Activated CD4-positive, alpha-beta T cell treated with anti-CD3 and anti-CD28 coated beads, Interleukin-2, Interleukin-6, amounts not matched to agents 100 ng/mL and 50 ng/mL, durations not matched to agents 16 hours and 8 hours (primary cell): ENCODE measurements at places on chromosomes 6 and 20.

DNA sequence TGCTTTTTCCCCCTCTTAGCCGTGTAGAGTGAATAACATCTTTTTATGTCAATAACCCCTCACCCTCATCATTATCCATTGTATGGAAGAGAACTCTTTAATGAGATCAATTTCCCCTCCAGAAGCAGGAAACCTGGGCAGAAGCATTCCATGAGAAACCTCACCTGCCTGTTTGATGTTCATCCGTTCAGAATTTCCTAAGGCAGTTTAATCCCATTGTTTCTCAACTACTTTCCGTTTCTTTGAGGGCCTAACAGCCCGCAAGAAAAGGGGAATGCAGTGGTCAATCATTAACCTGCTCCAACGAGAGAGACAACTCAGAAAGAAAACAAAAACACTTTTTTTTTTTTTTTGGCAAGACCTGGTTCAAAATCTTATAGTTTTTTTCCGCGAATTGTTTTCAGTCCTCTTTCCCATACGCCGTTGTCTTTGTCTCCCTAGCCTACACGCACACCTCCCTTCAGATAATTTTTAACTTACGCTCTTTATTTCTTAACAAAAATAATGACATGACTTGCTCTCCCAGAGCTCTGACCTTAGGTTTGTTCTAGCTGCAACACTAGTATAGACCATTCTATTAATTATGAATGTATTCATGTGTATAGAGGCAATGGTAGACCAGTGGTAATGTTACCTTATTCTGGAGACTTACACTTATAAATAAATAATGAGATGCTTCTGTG lies 25.6 kb upstream of the ID4 start:
- DNase-seq = no peak

GRCh38 chr20:9160757-9161156 lies 91.9 kb downstream of the PLCB4 start:
- no peak for DNase-seq

DNA sequence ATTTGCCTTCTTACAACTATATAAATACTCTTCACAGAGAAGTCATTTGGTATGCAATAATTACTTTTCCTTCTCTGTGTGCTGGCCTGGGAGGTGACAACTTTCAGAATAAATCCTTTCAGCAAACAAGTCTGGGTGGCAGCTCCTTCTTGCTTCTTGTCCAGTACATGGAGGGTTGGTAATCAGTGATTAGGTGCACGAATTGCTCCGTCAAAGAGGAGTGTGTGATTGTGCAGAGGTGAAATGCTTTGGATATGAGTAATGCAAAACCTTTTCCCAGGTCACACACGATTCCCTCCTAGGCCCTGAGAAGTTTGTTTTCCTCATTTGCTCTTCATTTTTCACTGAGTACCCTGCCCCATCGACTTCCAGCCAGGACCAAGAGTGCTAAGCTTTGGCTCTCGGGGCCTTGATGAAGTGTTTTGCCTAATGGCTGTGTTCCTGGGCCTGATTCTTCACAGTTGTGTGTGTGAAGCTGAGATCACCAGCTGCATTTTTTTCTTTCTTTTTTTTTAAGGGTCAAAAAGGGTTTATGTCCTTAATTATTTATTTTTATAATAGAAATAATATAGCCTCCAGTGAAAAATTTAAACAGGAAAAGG lies 216.5 kb downstream of the ZMYND8 start:
- DNase-seq = no peak

- peak; percentile 30 for DNase-seq
These were observed 287.6 kb downstream of the PHF3 start for GRCh38 chr6:63923139-63923739.

DNA sequence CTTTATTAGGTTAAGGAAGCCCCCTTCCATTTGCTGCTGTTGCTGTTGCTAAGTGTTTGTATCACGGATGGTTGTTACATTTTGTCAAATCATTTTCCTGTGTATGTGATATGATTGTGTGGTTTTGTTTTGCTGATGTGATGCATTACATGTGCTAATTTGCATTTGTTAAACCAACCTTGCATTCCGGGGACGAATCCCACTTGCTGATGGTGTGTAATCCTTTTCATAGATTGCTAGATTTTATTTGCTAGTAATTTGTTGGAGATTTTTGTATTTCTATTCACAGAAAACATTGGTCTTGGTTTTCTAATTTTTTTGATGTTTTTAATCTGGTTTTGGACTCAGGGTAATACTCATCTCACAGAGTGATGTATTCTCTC lies 167.8 kb downstream of the WDR27 start:
- no peak for DNase-seq

DNA sequence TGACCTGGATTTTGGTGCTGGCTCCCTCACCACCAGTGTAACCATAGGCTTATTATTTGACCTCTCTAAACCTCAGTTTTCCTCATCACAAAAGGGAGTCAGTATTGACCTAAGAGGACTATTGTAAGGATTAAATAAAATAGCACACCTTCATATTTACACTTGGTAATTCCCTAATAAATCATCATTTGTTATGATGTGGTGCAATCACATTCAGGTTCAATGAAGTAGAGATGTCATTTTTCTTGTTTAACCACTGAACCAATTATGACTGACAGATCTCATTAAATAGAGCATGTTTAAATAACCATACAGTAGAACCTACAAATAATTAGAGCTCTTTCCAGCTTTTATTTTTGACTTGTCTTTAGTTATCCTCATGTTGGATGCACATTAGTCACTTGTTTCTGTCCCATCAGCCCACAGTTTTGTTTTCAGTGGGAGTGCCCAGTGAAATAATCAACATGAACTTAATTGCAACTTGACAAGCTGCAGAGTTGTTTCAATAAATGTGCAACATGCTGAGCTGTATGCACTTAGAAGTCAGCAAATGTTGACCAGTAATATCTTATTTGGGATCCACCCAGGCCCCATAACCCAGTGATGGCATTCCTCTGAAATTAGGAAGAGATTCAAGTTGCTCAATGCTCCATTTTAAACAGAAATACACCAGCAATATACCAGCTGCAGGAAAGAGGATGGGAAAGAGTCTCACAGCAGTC lies 451.7 kb upstream of the MARCKS start:
- no peak for DNase-seq

DNA sequence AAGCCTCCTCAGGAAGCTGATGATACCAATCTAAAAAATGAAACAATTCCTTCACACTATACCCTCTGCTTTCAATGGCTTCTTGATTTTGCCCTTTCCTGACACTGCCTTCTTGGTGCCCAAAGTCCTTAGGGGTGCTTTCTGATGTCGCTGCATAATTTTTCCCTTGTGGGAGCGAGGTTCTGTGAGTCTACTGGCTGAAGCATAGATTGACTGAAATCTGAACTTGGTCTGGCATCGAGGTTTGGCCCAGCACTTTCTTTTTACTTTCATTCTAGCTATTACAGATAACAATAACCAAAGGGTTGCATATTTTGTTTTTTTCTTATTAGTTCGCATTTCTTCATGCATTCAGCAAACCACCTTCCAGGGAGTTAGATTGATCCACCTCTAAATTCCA lies 65.8 kb downstream of the E2F3 start:
- peak; percentile 45 for DNase-seq

GRCh38 chr6:118786596-118787453 lies 107.1 kb upstream of the ASF1A start:
- no peak for DNase-seq

DNA sequence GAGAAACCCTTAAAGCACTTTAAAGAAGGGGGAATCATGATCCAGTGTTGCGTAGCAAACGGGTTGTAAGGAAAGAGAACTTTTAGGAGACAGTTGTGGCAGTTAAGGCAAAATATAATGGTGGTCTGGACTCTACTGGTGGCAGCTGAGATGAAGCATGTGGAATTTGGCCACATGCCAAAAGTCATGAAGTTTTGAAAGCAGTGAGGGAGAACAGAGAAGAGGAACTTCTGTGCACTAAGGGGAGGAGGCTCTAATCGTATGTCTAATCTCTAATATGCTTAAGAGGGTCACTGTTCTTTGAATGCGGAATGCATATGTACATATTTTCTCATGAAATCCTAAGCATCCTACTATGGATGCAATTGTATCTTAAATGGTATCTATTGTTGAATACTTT lies 91.5 kb downstream of the RIMS1 start:
- DNase-seq = no peak

DNA sequence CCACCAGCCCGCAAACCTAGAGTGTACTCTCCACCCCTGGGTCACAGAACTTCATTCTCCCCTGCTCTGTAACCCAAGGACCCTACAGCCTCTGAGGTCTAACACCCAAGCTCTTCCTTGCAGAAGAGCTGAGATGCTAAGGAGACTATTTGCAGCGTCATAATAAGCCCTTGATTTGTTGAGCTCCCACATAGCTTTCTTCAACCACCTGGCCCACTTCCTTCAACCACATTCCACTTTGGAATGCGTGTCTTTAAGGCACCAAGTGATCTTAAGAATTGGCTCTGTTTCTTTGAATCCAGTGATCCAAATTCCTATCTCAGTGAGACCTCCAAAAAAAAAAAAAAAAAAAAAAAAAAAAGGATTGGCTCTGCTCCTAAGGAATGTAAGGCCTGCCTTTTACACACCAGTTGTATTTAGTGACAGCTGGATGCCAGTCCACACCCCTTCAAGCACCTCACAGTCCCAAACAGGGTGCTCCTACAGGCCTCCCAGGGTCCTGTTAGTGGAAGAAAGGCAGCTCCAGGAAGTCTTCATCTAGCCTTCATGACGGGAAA lies 106.2 kb downstream of the UBE3D start:
- DNase-seq = no peak

DNA sequence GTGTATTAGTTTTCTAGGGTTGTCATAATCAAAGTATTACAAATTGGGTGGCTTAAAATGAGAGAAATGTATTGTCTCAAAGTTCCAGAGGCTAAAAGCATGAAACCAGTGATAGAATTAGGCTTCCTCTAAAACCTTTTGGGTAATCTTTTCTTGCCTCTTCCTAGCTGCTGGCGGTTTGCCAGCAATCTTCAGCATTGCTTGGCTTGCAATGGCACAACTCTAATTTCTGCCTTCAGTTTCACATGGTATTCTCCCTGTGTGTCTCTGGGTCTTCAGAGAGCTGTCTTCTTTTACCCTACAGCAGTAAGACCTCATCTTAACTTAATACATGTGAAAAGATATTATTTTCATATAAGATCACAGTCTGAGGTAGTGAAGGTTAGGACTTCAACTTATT lies 479.1 kb upstream of the GJE1 start:
- no peak for DNase-seq

DNA sequence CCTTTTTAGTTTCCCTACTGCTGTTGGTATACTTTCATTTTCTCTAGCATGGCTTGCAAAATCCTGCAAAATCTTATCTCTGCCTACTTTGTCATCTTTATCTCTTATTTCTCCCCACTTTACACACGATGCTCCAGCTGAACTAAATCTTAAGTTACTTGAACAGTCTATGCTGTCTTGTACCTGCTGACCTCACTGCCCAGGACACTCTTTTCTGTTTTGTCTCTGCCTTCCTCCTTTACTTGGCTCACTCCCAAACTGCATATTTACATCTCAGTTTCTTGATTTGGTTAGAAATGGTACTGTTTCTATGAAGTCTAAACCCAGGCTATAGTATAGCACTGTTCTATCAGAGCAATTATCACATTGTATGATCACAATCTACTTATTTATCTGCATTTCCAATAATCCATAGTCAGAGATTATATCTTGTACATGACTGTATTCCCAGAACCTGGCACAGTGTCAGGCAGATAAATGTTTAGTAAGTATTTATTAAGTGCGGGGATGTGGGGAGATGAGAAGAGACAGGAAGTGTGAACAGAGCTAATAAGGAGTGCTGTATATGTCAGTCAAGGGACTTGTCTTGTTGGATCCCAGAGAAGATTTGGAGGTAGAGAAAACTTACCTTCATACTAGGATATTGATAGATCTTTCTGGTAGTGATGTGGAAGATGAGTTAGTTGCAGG lies 57.6 kb downstream of the ADGRG6 start:
- no peak for DNase-seq

DNA sequence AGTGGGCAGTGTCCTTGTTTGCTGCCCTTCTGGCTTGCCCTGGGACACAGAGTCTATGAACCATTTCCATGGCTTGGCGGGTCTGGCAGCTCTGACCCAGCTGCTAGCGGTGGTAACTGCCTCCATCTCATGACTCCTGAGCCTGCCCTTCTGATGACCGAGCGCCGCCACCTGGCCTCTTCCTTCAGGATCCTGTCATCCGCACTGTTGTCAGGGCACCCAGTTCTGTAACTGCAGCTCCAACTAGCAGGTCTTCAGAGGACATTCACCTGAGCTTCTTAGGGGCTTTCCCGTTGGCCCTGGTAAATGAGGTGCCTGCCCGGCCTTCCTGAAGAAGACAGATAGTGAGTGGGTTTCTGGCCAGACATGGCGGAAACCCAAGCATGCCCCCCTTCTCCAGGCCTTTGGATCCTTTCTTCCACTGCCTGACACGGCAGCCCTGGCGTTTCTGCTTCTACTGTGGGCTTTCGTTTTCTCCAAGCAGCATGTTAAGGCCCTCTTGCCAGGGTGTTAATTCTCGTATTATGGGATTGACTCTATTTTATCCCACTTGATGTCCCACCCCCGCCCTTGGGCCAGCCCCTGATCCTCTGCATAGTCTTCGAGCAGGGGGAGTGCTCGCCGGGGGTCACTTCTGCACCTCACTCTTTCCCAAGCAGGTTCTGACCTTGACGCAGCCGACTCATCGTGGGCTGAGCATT lies 24.7 kb downstream of the PACSIN1 start:
- DNase-seq = no peak

GRCh38 chr20:57656821-57657534 lies 36.8 kb upstream of the ZBP1 start:
- no peak for DNase-seq

DNA sequence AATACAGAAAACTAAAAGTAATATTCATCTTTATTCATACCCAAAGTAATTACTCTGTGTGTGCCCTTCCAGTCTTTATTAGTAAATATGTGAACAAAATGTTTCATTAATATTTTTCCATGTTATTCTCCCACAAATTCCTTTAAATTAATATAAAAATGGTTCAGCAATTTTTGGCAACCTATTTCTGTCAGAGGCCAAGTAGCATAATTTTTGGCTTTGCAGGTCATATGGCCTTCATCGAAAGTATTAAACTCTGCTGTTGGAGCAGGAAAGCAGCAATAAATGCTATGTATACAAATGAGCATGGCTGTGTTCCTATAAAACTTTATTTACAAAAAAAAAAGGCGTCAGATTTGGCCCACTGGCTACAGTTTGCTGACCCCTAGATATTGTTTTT lies 16.1 kb downstream of the ZC2HC1B start:
- DNase-seq = no peak

DNA sequence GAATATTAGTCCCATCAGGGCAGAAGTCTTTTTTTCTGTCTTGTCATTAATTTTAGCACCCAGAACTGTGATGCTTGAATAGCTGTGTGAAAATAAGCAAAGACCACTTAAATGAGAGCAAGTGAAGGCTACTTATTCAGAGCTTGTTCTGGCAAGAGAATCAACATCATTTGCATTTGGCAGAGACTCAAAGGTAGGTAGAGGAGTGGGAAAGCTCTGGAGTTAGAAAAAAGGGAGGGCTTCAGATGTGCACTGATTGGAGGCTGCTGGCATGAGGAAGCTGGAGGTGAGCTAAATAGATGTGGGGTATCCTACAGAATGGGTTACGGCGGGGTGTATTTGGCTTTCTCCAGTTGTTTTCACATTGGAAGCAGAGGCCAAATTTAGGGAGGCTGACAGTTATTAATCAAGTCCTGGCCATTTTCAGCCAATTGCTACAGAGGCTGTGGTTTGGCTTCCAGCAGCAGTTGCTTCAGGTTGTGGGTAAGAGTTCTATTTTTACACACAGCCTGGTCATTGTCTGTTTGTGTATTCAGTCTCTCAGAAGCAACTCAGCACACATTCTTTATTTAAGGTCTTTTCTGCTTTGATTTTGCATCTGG lies 254.3 kb downstream of the BTBD3 start:
- DNase-seq = no peak
